ENCODE measurements at places on chromosomes 1 and 21. TPM values are rescaled to one million over a fixed set of nuclear protein-coding genes. Genes with fewer than 3 reads are reported as not detected.

Gene AVPR1B
- polyA plus RNA-seq: not detected

GRCh38 chr1:31802190-31803150 is 13.4 kb downstream of the SPOCD1 start:
- H3K4me3 ChIP-seq: peak overlapping the region; percentile 49
- peaks cover 18% of the 10 kb centered on the region for H3K4me1 ChIP-seq
- DNase-seq: no peak
- no peaks in the 10 kb centered on the region for H3K36me3 ChIP-seq
- no peak overlapping the region for H3K27ac ChIP-seq

GRCh38 chr1:240794046-240794843 is 182.3 kb upstream of the GREM2 start:
- H3K27me3 ChIP-seq: no peaks in the 10 kb centered on the region
- no peak for DNase-seq
- H3K36me3 ChIP-seq: no peaks in the 10 kb centered on the region
- no peak overlapping the region for H3K4me3 ChIP-seq
- H3K4me1 ChIP-seq: no peaks in the 10 kb centered on the region
- no peak overlapping the region for H3K27ac ChIP-seq

DNA sequence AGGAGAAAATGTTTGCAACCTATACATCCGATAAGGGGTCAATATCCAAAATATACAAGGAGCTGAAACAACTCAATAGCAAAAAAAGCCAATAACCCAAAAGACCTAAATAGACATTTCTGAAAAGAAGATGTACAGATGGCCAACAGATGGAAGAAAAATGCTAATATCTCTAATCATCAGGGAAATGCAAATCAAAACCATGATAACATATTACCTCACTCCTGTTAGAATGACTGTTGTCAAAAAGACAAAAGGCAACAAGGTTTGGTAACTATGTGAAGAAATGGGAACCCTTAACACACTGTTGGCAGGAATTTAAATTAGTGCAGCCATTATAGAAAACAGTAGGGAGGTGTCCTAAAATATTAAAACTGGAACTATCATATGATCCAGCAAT is 74.7 kb downstream of the LEPR start:
- no peak for DNase-seq
- no peaks in the 10 kb centered on the region for H3K36me3 ChIP-seq
- no peak overlapping the region for H3K27ac ChIP-seq
- H3K4me3 ChIP-seq: no peak overlapping the region

Gene TMEM61
- polyA plus RNA-seq: 1.0 TPM

GRCh38 chr1:55234016-55234415 is 18.9 kb upstream of the USP24 start:
- H3K4me3 ChIP-seq: no peak overlapping the region
- DNase-seq: no peak
- H3K27ac ChIP-seq: no peak overlapping the region
- no peaks in the 10 kb centered on the region for H3K36me3 ChIP-seq
- H3K4me1 ChIP-seq: peaks cover 13% of the 10 kb centered on the region

DNA sequence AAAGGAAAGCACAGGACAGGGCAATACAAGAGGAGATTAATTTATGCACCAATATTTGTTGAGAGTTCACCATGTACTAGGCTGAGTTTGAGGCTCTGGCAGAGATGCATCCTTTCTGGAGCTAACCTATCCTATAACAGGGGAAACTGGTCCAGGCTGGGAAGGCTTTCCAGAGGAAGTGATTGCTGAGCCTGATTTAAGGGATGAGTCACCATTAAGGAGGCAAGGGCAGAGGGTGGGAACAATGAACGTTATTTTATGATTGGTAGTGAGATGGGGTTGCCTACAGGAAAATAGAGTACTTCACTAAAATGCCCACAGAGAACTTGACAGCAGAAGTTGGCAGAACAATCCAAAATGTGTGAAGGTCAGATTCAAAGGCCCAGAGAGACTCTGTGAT is 141.4 kb downstream of the PLPP3 start:
- no peaks in the 10 kb centered on the region for H3K27me3 ChIP-seq
- no peak for DNase-seq
- no peak overlapping the region for H3K4me3 ChIP-seq
- H3K36me3 ChIP-seq: no peaks in the 10 kb centered on the region
- no peak overlapping the region for H3K27ac ChIP-seq

Gene CRYAA
- polyA plus RNA-seq: not detected

DNA sequence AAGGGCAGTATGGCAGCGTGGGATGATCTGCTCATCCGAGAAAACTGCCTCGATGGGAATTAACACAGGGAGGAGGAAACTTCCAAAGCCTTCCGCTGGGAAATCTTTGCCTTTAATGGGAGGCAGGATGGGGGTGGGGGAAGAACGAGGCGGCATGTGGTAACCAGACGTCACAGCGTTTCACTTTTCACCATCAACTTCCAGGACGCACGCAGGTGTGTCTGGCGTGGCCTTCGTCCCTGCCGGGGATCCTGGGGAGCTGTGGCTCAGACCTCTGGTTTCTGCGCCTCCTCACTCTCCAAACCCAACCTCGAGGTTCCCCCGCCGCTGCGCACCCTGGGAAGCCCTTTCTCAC is 282 bp downstream of the RSPH1 start:
- H3K27me3 ChIP-seq: no peaks in the 10 kb centered on the region
- H3K36me3 ChIP-seq: no peaks in the 10 kb centered on the region
- DNase-seq: no peak

- no peak overlapping the region for H3K27ac ChIP-seq
- no peaks in the 10 kb centered on the region for H3K36me3 ChIP-seq
- H3K4me1 ChIP-seq: peaks cover 5% of the 10 kb centered on the region
- no peak for DNase-seq
- H3K4me3 ChIP-seq: no peak overlapping the region
These were observed 125.1 kb upstream of the IPO9 start for GRCh38 chr1:201703621-201704438.

- no peak overlapping the region for H3K4me3 ChIP-seq
- no peaks in the 10 kb centered on the region for H3K4me1 ChIP-seq
- peaks cover 12% of the 10 kb centered on the region for H3K27me3 ChIP-seq
- no peaks in the 10 kb centered on the region for H3K36me3 ChIP-seq
- DNase-seq: no peak
- H3K27ac ChIP-seq: no peak overlapping the region
These were observed 14.6 kb upstream of the WNT4 start for GRCh38 chr1:22157359-22157966.

- no peaks in the 10 kb centered on the region for H3K27me3 ChIP-seq
- H3K4me3 ChIP-seq: no peak overlapping the region
- H3K36me3 ChIP-seq: no peaks in the 10 kb centered on the region
- H3K27ac ChIP-seq: no peak overlapping the region
- no peaks in the 10 kb centered on the region for H3K4me1 ChIP-seq
These were observed 692.1 kb upstream of the ZP4 start for GRCh38 chr1:238582816-238583215.
